ENCODE measurements at places on chromosomes 5 and 9. TPM values are rescaled to one million over a fixed set of nuclear protein-coding genes. Genes with fewer than 3 reads are reported as not detected.

The ZNF474 gene
- 0.32 TPM for total RNA-seq

The RPP25L gene
- 44.8 TPM for total RNA-seq

The PCDHGA8 gene
- total RNA-seq, result 0.87 TPM

The PTPN3 gene
- 23.0 TPM for total RNA-seq

The ACTBL2 gene
- 0.50 TPM for total RNA-seq

The TMEM215 gene
- not detected for total RNA-seq

The SLC27A6 gene
- total RNA-seq, result 26.5 TPM

The SLC36A3 gene
- not detected for total RNA-seq

The PCDHA12 gene
- total RNA-seq, result 0.45 TPM

The MAPKAP1 gene
- 81.4 TPM for total RNA-seq

The RAD23B gene
- total RNA-seq, result 126 TPM
